ENCODE measurements at places on chromosomes 1 and 21.

- no peak for DNase-seq
These were observed 113.5 kb downstream of the RIPK4 start for GRCh38 chr21:41653243-41653953.

DNA sequence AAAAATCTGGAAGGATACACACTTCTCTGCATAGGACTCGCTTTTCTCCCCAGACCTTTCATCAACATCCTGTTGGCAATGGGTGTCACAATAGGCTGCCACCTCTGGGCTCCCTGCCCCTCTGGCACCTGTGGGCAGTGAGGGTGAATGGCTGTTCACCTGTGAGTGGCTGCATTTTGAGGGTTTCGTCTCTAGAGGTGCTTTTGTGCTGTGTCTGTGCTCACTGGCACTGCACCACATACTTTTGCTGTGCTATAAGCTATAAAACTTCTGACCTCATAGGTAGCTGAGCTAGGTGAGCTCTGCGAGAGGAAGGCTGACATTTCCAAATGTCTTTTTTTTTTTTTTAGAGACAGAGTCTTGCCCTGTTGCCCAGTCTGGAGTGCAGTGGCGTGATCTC is 35.9 kb downstream of the SLC30A1 start:
- DNase-seq: no peak

GRCh38 chr1:215526147-215526845 is 40.8 kb upstream of the KCTD3 start:
- no peak for DNase-seq

- DNase-seq: no peak
These were observed 277.0 kb upstream of the B3GALT2 start for GRCh38 chr1:193463326-193463932.
